ENCODE measurements at places on chromosomes 7 and 10. TPM values are rescaled to one million over a fixed set of nuclear protein-coding genes. Genes with fewer than 3 reads are reported as not detected.

Gene SFTPA1
- not detected for total RNA-seq

Gene TASOR2
- total RNA-seq, result 80.3 TPM

Gene TRIM24
- total RNA-seq, result 86.6 TPM

Gene SPAM1
- not detected for total RNA-seq

Gene UCN3
- not detected for total RNA-seq

Gene GTF2IRD1
- total RNA-seq, result 80.8 TPM

Gene MYOZ1
- total RNA-seq, result 1.7 TPM

Gene NKX1-2
- not detected for total RNA-seq

Gene PRLHR
- total RNA-seq, result not detected

Gene TRIM73
- 17.0 TPM for total RNA-seq

DNA sequence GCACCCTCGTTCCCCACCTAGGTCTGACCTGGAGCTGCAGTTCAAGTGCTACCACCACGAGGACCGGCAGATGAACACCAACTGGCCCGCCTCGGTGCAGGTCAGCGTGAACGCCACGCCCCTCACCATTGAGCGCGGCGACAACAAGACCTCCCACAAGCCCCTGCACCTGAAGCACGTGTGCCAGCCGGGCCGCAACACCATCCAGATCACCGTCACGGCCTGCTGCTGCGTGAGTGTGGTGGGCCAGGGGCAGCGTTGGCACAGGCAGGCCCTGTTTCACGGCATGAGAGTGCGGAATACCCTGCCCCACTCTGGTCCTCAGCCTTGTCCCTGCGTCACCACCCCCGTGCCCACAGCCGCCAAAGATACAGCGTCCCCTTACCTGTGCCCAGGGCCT, 46.6 kb upstream of the PPIF start:
- no peaks in the 10 kb centered on the region for H3K27me3 ChIP-seq
- H3K36me3 ChIP-seq, result peaks cover 40% of the 10 kb centered on the region
- DNase-seq, result no peak
- H3K4me1 ChIP-seq, result no peaks in the 10 kb centered on the region
- H3K27ac ChIP-seq, result no peak overlapping the region
- H3K4me3 ChIP-seq, result no peak overlapping the region

DNA sequence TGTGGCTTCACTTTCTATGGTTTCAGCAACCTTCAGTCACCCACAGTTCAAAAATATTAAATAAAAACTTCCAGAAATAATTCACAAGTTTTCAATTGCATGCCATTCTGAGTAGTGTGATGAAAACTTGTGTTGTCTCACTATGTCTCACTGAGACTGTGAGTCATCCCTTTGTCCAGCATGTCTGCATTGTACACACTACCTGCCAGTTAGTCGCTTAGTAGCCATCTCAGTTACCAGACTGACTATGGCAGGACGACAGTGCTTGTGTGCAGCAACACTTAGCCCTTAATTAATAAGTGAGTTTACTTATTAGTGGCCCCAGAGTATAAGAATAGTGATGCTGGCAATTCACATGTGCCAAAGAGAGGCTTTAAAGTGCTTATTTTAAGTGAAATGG, 22.5 kb downstream of the CCDC186 start:
- H3K4me3 ChIP-seq, result no peak overlapping the region
- no peak overlapping the region for H3K27ac ChIP-seq
- H3K4me1 ChIP-seq, result no peaks in the 10 kb centered on the region
- H3K36me3 ChIP-seq, result peaks cover 47% of the 10 kb centered on the region
- no peak for DNase-seq
- no peaks in the 10 kb centered on the region for H3K27me3 ChIP-seq

GRCh38 chr10:98269435-98269912, 1.5 kb upstream of the LOXL4 start:
- H3K4me3 ChIP-seq, result peak overlapping the region; percentile 72
- H3K27me3 ChIP-seq, result peaks cover under 1% of the 10 kb centered on the region
- no peak for DNase-seq
- H3K27ac ChIP-seq, result peak overlapping the region; percentile 59
- no peaks in the 10 kb centered on the region for H3K36me3 ChIP-seq

- H3K27me3 ChIP-seq, result no peaks in the 10 kb centered on the region
- peaks cover 40% of the 10 kb centered on the region for H3K36me3 ChIP-seq
- DNase-seq, result no peak
- H3K27ac ChIP-seq, result no peak overlapping the region
Measured at GRCh38 chr7:149220534-149220933, 18.9 kb upstream of the ZNF212 start.

GRCh38 chr10:17784688-17785087, 24.5 kb upstream of the MRC1 start:
- H3K4me1 ChIP-seq, result peaks cover 18% of the 10 kb centered on the region
- no peak overlapping the region for H3K4me3 ChIP-seq
- no peaks in the 10 kb centered on the region for H3K36me3 ChIP-seq
- H3K27ac ChIP-seq, result no peak overlapping the region

GRCh38 chr7:45889367-45890067, 1.2 kb downstream of the IGFBP1 start:
- DNase-seq, result no peak
- no peaks in the 10 kb centered on the region for H3K36me3 ChIP-seq
- H3K27ac ChIP-seq, result no peak overlapping the region
- H3K4me3 ChIP-seq, result peak overlapping the region; percentile 62

DNA sequence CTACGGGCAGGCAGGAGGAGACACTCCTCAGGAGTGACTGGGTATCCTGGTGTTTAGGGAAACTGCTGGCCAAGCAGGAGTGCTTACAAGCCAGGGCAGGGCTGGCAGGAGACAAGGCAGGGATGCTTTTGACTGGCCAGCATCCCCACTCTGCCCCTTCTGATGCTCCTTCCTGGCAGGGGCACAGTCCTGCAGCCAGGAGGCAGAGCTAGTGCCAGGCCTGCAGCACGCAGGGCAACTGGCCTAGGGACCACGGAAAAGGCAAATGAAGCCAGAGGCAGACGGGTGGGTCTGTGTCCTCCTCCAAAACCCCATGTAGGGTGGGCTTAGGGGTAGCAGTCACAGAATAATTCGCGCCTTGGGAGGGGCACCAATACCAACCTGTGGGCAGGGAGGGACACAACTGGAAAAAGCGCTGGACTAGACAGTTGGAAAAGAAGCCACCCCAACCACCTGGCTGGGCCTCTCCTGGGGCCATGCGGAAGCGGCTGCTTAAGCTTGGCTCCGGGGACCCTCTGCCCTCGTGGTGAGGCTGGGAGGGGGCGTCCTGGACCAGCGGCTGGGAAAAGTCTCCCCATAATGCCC, 4.8 kb downstream of the IMPDH1 start:
- H3K4me3 ChIP-seq, result peak overlapping the region; percentile 70
- no peak overlapping the region for H3K27ac ChIP-seq
- DNase-seq, result no peak
- H3K36me3 ChIP-seq, result peaks cover 7% of the 10 kb centered on the region
- no peaks in the 10 kb centered on the region for H3K27me3 ChIP-seq

- H3K4me1 ChIP-seq, result no peaks in the 10 kb centered on the region
- H3K27me3 ChIP-seq, result no peaks in the 10 kb centered on the region
- no peaks in the 10 kb centered on the region for H3K36me3 ChIP-seq
- no peak overlapping the region for H3K4me3 ChIP-seq
- no peak overlapping the region for H3K27ac ChIP-seq
- peak; percentile 23 for DNase-seq
Measured at GRCh38 chr7:65832281-65832680, 40.6 kb upstream of the VKORC1L1 start.

GRCh38 chr7:87218796-87219544, 562 bp downstream of the TMEM243 start:
- peaks cover 14% of the 10 kb centered on the region for H3K4me1 ChIP-seq
- DNase-seq, result no peak
- peak overlapping the region; percentile 90 for H3K27ac ChIP-seq
- peak overlapping the region; percentile 97 for H3K4me3 ChIP-seq
- no peaks in the 10 kb centered on the region for H3K27me3 ChIP-seq

GRCh38 chr7:11193888-11194287, 220.2 kb downstream of the PHF14 start:
- no peaks in the 10 kb centered on the region for H3K36me3 ChIP-seq
- peak overlapping the region; percentile 75 for H3K27ac ChIP-seq
- no peaks in the 10 kb centered on the region for H3K27me3 ChIP-seq
- peak overlapping the region; percentile 61 for H3K4me3 ChIP-seq

DNA sequence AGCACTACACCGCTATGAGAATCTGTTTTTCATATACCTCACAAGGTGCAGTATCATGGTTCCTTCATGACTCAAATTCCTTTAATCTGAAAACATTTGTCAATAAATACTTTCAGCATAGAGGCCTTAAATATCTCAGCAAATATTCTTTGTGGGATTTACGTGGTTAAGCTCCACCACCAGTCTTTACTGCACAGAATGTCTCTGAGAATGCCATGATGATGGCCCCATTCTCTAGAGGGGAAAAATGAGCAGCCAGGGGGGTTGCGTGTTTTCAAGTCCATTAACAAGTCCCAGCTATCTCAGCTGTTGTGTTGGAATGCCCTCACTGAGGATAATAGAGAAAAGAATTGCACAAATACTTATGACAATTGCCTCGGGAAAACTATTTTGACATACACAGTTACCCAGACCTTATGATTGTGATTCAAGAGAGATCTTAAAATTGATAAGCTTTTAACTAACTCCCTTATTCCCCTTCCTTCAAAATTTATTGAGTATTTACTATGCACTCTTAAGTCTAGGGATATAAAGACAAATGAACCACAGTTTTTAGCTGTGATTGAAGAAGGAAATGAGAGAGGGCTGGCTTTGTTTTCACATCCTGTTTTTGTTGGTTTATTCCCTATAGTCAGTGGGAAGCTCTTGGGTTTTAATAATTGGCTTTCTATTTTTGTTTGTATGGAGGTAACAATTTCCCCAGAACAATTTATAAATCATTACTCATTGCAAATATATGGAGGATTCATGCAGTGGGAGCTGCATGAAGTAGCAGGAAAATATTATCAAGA, 176.5 kb upstream of the VWC2 start:
- no peaks in the 10 kb centered on the region for H3K36me3 ChIP-seq
- H3K27ac ChIP-seq, result no peak overlapping the region
- no peak overlapping the region for H3K4me3 ChIP-seq
- H3K4me1 ChIP-seq, result no peaks in the 10 kb centered on the region

DNA sequence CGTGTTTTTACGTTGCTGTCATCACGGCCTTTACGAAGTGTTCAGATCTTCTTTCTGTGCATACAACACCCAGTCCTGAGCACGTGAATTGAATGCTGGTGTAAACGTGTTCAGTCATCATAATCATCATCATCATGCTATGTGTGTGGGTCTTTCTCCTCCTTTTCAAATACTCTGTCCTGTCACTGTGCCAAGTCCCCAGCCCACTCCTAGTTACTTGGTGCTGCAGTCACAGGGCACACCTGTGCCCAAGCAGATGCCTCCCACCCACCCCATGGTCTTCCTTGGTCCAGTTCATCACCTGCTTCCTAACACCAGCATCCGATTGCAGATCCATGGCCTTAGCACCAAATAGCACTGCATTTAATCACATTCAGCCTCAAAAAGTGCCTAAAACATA, 78.6 kb upstream of the MGMT start:
- no peak for DNase-seq
- H3K36me3 ChIP-seq, result no peaks in the 10 kb centered on the region
- no peak overlapping the region for H3K27ac ChIP-seq
- H3K4me1 ChIP-seq, result no peaks in the 10 kb centered on the region
- H3K4me3 ChIP-seq, result no peak overlapping the region
